T-helper 1 cell treated with Interleukin-12 subunit alpha and Interleukin-12 subunit beta and Interleukin-4 antibody, amounts not matched to agents 30 ng/mL and 1 ng/mL, for 36 hours (primary cell): ENCODE measurements at places on chromosomes 4 and X. TPM values are rescaled to one million over a fixed set of nuclear protein-coding genes. Genes with fewer than 3 reads are reported as not detected.

The ANKRD50 gene
- 0.07 and 0.17 TPM in 2 replicates for total RNA-seq

The H2BW2 gene
- not detected in 2 replicates for total RNA-seq

The ASB9 gene
- total RNA-seq, result 0.34 and 0.39 TPM in 2 replicates

The TRAPPC2 gene
- total RNA-seq, result 22.5 and 25.6 TPM in 2 replicates

The SOD3 gene
- total RNA-seq, result not detected in 2 replicates

The ADH1C gene
- not detected in 2 replicates for total RNA-seq

The VGLL1 gene
- total RNA-seq, result not detected in 2 replicates

The CLTRN gene
- total RNA-seq, result not detected in 2 replicates

The ARX gene
- not detected in 2 replicates for total RNA-seq

The TAF7L gene
- 0.12 and 0.29 TPM in 2 replicates for total RNA-seq

The AKAP14 gene
- total RNA-seq, result not detected in 2 replicates

The AMOT gene
- 1.6 and 1.8 TPM in 2 replicates for total RNA-seq

The PPBP gene
- total RNA-seq, result not detected in 2 replicates

The JCHAIN gene
- not detected in 2 replicates for total RNA-seq

The GIMD1 gene
- total RNA-seq, result not detected in 2 replicates
